NCI-H1694 (cell line): ENCODE measurements at places on chromosomes 7 and 10.

DNA sequence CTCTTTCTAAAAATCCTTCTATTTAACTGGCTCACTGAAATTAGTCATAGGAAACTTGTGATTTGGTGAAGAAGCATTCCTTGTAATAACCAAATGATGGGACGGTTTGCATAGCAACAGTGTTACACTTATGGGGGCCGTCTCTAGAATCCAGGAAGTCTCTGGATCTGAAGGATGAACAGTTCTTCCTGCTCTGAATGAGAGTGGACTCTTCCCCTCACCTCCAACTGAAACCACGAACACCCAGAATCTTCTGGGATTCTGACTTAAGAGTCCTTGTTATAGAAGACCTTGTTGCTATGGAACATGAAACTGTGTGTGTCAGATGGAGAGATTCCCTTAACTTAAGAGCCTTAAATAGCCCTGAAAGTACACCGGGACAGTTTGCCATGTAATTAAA, 23.2 kb downstream of the NOLC1 start:
- no peak for DNase-seq

DNA sequence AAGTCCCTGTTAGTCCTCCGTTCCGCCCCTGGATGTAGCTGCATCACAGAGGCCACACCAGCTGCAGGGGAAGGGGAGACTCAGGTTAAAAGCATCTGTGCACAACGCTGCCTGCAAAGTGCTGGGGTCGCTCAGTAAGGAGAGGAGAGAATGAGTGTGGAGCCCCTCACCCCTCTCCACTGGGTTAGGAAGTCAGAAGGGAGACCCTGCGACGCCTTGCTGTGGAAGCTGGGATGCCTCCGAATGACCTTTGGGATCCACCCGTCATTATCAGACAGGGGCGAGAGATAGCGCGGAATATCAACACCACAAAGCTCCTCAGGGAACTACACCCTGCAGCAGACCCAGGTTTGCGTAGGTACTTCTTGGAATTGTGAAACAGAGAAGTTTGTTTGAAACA, 167.7 kb upstream of the SHH start:
- DNase-seq = no peak

GRCh38 chr10:84743483-84743882, 415.1 kb downstream of the CCSER2 start:
- no peak for DNase-seq

GRCh38 chr10:26839966-26840627, 20.7 kb downstream of the ABI1 start:
- DNase-seq = no peak

- DNase-seq = no peak
Measured at GRCh38 chr10:58587676-58588075, 75.0 kb downstream of the BICC1 start.

GRCh38 chr7:134920026-134920753, 66.1 kb upstream of the AGBL3 start:
- no peak for DNase-seq
